GM23248 (cell line): ENCODE measurements at places on chromosomes 2 and 18.

DNA sequence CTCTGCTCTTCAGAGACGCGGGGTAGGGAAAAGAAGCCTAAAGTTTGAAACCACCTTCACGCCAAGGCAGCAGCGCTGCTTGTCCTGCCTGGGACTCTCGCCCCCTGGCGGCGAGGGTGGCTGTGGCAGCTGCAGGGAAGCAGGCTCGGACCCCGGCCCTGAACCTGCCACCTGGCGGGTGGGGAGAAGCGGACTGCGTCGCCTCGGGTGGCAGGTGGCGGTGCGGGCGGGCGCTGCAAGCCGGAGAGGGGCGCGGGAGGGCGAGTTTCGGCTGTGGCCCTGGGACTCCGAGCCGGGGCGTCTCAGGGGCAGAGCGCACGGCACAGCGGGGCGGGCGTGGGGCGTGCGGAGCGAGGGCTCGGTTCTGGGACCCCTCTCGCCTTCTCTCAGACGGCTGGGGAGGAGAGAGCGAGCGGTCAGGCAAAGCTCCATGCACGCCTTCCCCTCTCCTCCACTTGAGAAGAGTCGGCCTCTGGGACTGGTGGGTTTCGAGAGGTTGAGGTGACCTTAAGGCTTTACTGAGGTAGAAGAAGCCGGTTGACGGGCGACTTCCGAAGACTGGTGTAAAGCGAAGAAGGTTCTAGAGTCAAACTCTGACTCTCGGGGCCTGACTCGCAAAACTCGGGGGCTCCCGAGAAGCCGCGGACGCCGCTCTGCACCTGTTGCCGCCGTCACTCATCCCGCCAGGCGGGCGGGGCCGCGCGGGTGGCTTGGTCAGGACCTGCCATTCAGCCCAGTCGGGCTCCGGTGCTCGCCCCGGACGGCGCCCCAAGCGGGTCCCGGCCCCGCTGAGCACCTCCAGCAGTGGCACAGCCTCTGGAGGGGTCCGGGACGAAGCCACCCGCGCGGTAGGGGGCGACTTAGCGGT lies 1.1 kb upstream of the BOLL start:
- H3K4me3 ChIP-seq: peak overlapping the region; percentile 48
- H3K36me3 ChIP-seq: no peaks in the 10 kb centered on the region
- peak; percentile 14 for DNase-seq

DNA sequence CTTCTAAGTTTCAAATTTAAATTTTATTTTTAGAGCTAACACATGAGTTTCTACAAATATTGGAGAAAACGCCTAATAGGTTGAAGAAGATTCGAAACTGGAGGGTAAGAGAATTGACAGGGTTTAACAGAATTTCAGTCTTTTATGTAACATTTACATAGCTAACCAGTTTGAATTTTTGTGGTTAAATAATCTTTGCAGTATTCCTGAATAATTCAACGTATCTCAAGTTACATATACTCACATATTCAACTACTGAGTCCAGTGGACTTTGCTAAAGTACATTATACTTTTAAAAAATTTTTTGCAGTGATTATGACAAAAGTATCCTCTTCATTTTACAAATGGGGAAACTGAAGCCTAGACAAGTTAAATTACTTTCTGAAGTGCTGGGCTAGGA lies 34.0 kb downstream of the CCNT2 start:
- H3K36me3 ChIP-seq: peaks cover 60% of the 10 kb centered on the region
- no peaks in the 10 kb centered on the region for H3K4me1 ChIP-seq
- no peak for DNase-seq
- no peak overlapping the region for H3K4me3 ChIP-seq

GRCh38 chr18:50819027-50819727 lies 639 bp downstream of the MRO start:
- H3K4me1 ChIP-seq: no peaks in the 10 kb centered on the region
- H3K27ac ChIP-seq: no peak overlapping the region
- H3K36me3 ChIP-seq: no peaks in the 10 kb centered on the region
- DNase-seq: peak; percentile 28
- H3K27me3 ChIP-seq: no peaks in the 10 kb centered on the region; the same call in 1 of the 2 replicates

DNA sequence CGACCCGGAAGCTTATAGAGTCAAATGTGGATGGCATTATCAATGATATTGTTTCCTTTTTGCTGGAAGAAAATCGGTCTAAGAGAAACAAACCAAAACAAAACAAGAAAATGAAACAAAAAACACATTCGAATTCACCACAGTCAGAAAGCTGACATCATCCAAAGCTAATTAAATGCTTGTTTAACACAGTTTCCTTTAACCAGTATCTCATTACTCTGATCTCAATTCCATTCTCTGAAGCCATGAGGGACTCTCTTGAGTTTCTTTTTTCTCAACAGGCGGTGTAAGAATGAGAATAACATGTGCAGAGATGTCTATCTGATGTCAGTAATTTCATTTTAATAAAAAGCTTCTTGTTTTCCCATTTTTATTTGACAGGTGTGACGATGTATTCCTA lies 1448.3 kb upstream of the DDX18 start:
- no peaks in the 10 kb centered on the region for H3K27me3 ChIP-seq
- H3K4me1 ChIP-seq: no peaks in the 10 kb centered on the region
- H3K36me3 ChIP-seq: no peaks in the 10 kb centered on the region
- DNase-seq: no peak
- no peak overlapping the region for H3K27ac ChIP-seq
- H3K4me3 ChIP-seq: no peak overlapping the region

GRCh38 chr2:31384771-31385276 lies 29.7 kb downstream of the XDH start:
- no peaks in the 10 kb centered on the region for H3K27me3 ChIP-seq
- H3K4me3 ChIP-seq: peak overlapping the region; percentile 64
- peaks cover 38% of the 10 kb centered on the region for H3K4me1 ChIP-seq
- no peaks in the 10 kb centered on the region for H3K36me3 ChIP-seq
- peak overlapping the region; percentile 100 for H3K27ac ChIP-seq

DNA sequence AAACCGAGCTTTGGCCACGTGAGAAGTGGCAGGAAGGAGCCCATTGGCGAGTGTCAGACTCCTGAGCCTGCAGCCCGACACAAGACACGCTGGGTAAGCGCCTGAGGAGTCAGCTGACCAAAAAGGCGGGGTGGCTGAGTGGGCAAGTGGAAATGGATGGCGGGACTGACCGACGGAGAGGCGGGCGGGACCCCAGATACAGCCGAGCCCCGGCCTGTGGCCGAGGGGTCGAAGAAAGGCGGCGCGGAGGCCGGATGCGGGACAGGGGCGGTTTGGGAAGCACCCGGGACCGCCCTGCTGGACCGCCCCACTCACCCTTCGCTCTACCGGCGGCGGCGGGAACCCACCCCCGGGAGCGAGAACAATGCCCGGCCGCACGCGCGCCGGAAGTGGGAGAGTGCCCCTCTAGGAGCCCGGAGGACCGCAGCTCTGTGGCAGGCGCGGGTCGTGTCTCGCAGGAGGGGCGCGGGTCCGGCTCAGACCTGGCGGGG lies 22.8 kb downstream of the ZSCAN30 start:
- H3K36me3 ChIP-seq: no peaks in the 10 kb centered on the region
- no peaks in the 10 kb centered on the region for H3K4me1 ChIP-seq
- H3K27me3 ChIP-seq: no peaks in the 10 kb centered on the region
